ENCODE measurements at places on chromosomes 1 and 21.
A peak's percentile ranks its signal among the peaks of the same experiment; 100 is the strongest.

DNA sequence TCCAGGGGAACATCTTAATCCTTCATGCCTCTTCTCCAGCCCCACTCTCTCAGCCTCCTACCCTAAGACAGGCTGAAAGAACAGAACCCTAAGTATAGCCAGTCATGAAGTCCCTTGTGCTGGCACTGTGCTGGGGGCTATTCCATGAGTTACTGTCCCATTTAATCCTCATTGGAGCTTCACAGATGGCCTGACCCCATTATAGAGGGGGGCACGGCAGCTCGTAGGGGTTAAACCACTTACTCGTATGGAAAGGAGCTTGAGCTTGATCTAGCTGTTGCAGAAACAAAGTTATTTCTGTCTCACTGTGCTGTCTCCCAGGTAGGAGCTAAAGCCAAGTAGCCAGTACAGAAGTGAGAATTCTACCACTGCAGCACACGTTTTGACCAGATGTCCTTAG, 203.2 kb upstream of the COA6 start:
- DNase-seq, result no peak

DNA sequence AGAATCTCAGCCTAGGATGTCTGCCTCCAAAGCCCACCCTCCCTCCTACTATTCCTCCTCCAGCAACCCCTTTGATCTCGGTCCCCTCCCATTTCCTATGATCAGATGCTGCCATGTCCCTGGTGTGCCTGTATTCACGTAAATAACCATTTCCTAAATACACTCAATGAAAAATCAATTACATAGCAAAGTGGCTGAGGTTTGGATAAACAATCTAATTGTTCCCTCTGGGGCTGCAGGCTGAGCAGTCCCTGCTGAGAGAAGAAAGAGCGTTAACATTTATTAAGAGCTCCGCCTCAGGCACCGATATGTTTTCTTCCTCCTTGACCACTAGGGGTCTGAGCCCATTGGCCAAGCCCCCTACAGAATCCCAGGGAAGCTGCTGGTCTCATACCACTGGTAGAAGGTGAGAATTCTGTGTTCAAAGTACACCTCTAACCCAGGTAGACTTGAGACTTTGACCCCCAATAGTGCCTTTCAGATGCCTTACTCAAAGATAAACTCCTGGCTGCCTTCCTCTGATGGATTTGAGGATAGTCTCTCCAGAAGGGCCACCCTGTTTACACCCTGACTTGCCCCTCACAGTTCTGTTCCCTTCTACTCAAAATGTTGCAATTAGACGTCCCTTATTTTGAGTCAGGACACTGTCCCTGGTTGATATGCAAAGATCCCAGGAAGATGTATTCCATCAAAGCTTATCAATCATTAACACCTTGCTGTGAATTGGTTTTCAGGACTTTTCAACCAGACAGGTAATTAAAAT, 33.9 kb upstream of the CAMK1G start:
- DNase-seq, result no peak

GRCh38 chr1:113916974-113917373, 11.8 kb downstream of the DCLRE1B start:
- no peak for DNase-seq

GRCh38 chr1:109935451-109935900, 24.8 kb downstream of the CSF1 start:
- no peak for DNase-seq

DNA sequence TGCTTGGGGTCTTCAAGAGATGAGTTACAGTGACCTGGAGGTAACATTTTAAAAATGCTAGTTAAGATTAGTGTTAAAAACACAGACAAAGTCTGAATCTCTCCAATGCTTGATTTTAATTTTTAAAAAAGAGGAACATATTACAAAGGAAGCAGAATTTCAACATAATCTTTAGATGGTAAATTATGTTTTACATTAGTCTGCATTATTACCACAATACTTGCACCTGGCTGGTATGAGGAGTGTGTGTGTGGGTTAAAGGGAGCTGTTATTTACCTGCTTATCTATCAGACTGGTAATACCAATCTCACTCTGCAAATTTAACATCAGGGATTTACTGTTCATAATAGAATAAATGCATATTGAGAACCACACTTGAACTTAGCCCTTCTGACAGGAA, 10.3 kb upstream of the KCNJ15 start:
- no peak for DNase-seq

GRCh38 chr1:107058245-107059032, 2.0 kb downstream of the PRMT6 start:
- DNase-seq, result no peak

DNA sequence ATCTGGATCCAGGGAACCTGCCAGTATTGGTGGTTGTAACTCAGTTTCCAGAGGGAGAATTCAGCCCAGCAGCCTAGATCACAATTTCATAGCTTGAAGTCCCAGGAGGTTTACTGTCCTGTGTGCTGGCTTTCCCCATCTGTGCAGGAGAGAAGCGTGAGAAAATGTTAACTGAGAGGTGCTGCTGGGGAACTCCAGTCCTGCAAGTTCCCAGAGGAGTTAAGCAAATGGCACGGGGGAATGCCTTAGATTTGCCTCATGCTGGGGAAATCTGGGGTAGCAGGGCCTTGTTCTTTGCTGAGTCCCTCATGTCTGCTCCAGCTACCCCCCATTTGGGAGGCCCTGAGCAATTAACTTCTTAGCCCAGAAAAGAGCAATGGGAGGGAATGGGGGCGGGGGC, 25.1 kb upstream of the SLAMF6 start:
- DNase-seq, result no peak

GRCh38 chr1:74222701-74223100, 12.5 kb upstream of the TNNI3K start:
- DNase-seq, result no peak

- DNase-seq, result peak; percentile 25
These were observed 27.5 kb upstream of the COL9A2 start for GRCh38 chr1:40344597-40344996.

- no peak for DNase-seq
These were observed 22.0 kb downstream of the KIAA0319L start for GRCh38 chr1:35535243-35535642.

- DNase-seq, result no peak
These were observed 648.4 kb downstream of the PLA2G4A start for GRCh38 chr1:187477103-187477502.

DNA sequence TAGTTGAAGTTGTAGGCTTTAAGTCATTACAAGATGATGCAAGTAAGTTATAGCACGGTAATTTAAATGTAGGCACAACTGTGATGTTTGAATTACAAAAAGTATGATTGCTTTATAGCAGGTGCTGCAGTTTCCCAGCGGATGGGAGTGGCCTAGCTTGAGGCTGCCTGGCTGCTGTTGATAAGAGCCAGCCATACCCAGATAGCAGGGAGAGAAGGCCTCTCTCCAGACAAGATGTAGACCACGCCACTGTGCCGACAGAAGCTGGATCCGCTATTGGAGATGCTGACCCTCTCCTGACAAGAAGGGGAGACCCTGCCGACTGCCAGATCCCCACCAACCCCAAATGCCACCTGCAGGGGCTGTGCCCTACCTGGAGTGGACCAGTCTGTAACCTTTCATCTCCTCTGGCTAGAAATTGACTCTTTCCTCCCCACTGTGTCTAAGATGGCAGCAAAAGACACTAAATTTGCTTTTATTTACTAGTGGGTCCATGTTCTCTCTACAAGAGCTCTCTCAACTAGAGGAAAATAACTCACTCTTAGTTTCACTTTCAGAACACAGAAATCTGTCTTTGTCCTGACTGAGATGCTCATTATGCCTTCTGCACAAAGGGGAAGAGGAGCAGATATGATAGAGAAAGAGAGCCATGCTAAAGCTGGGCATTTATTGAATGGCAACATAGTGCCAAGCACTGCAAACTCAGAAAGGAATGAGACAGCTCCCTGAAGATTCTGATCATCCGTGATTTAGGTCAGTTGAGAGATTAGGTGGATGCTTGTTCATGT, 127.9 kb downstream of the URB2 start:
- DNase-seq, result no peak

DNA sequence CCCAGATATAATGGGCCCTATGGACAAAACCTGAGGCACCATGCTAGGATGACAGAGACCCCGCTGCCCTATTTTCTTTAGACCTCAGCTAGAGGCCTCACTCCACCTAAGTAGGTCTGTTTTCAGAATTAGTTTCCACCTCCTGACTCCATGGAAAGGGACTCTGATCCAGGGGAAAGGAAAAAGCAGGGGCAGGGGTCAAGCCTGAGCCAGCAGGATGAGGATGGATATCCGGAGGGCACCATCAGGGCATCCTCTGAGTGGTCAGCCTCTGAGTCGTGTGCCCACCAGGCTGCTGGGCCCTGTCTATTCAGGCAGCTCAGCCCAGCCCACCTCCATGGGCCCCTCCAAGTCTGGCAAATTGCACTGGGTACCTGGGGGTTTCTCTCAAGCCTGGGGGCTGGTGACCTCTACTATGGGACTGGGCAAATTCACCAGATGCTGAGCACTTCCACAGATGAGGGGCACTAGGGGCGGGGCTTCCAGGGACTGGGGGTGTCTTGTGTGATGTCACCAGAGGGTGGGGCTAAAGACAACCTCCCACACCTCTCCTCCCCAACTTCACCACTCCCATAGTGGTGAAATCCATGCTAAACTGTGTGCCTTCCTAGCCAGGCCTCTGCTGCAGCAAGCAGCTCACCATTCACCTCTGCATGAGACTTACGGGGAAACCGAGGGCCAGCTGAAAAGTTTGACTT, 5.5 kb downstream of the PAQR7 start:
- no peak for DNase-seq

DNA sequence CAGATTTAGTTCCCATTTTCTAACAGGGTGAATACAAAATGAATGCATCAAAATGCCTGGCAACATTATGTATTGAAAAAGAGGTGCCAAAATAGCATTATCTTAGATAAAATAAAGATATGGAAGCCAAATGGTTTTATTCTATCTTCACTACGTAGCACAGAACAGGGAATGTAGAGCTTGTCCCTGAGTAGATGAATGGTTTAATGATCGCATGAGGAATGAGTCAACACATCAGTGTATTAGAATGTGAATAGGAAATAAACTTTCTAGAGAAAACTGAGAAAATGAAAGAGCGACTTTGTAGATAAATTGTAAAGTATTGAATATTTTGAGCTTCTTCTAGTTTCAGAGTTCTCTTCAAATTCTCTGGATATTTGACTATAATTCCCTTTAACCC, 74.3 kb downstream of the BRINP3 start:
- DNase-seq, result no peak

GRCh38 chr1:178513278-178513983, 522 bp downstream of the TEX35 start:
- no peak for DNase-seq

DNA sequence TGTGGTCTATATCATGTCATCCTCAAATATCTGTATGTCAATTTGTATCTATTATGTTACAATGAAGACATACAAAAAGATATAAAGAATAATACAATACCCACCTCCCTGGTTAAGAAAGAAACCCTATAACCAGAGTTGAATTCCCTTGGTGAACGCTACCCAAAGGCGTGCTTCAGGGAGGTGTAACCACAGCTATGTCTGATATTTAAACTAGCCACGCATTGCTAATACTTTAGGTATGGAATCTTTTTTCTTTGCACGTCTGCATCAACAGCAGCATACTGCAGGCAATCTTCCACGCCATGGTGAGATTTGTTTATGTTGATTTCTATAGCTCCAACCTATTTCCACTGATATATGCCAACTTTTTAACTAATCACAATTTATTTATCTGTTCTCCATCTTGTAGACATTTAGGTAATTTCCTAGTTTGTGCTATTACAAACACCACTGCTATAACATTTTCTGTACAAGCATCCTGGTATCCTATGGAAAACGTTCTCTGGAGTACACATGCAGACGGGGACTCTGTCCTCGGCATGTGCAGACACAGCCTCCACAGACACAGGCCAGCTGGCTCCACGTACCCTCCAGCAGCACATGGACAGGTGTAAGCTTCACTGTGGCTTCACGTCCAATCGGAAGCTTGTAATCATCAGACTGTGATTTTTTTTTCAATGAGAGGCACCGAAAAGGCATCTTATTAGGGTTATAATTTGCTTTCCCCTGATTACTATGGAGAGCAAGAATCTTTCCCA, 58.5 kb downstream of the HSF2BP start:
- no peak for DNase-seq

DNA sequence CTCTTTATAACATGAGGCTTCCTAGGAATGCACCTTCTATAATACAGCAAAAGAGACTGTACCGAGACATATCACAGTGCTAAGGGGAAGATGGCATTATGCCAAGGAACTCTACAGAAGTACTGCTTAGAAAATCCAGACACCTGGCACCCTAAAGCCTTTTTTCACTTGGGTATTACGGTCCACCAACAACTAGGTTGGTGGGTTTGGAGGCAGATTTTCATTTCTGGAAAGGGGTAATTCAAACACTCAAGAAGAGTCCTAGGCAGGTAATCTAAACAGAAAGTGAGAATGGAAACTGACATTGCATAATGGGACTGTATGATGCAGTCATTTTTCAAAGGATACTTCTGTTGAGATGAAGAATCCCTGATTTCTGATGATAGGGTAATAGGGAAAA, 19.6 kb downstream of the SCMH1 start:
- DNase-seq, result no peak

- no peak for DNase-seq
These were observed 57.2 kb downstream of the NPHP4 start for GRCh38 chr1:5935026-5935425.

DNA sequence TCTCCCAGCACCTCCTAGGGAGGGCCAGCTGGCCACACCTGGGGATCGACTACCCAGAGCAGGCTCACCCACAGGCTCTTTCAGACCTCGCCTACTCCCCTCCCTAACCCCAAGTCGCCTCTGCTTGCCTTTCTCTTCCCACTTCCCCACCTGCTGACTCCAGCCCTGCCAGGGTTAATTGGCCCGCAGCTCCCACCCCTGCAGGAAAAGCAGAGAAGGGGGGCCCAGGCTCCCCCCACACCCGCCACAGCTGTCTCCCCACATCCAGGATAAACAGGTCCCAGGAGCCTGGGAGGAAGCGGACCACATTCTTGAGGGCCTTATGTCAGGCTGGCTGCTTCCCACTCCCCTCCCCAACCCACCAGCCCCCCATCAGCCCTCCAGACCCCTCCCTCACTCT, 45.0 kb downstream of the TAS1R2 start:
- DNase-seq, result no peak

Measured in substantia nigra (tissue), 51 donors.